ENCODE measurements at places on chromosomes 1 and 21. TPM values are rescaled to one million over a fixed set of nuclear protein-coding genes. Genes with fewer than 3 reads are reported as not detected.

NBPF14 gene
- 14.3 TPM for total RNA-seq

PROX1 gene
- total RNA-seq = 0.07 TPM

ST3GAL3 gene
- 2.2 TPM for total RNA-seq

PADI4 gene
- not detected for total RNA-seq

GNAI3 gene
- total RNA-seq = 5.9 TPM

NFIA gene
- total RNA-seq = 6.5 TPM

KCNK2 gene
- total RNA-seq = 0.22 TPM

FMO2 gene
- not detected for total RNA-seq

PODN gene
- not detected for total RNA-seq

LMOD1 gene
- not detected for total RNA-seq

TCHH gene
- total RNA-seq = 0.26 TPM

PDZK1IP1 gene
- total RNA-seq = 7.9 TPM

C1orf167 gene
- not detected for total RNA-seq

NECTIN4 gene
- total RNA-seq = 1.6 TPM

FCAMR gene
- 0.08 TPM for total RNA-seq

LCE2C gene
- not detected for total RNA-seq

DISP3 gene
- total RNA-seq = 0.21 TPM

PPOX gene
- total RNA-seq = 15.2 TPM

HES2 gene
- 3.1 TPM for total RNA-seq

CHODL gene
- not detected for total RNA-seq

PLCH2 gene
- total RNA-seq = 0.36 TPM

CFAP107 gene
- not detected for total RNA-seq

IL19 gene
- not detected for total RNA-seq

DMBX1 gene
- 1.1 TPM for total RNA-seq

KCNJ15 gene
- 0.26 TPM for total RNA-seq

WRAP73 gene
- total RNA-seq = 19.7 TPM

SLC2A5 gene
- 0.17 TPM for total RNA-seq

DAP3 gene
- 151 TPM for total RNA-seq

F3 gene
- total RNA-seq = 1.9 TPM

TNNT2 gene
- not detected for total RNA-seq

CD34 gene
- not detected for total RNA-seq

KCNA2 gene
- total RNA-seq = 0.04 TPM

NR1I3 gene
- not detected for total RNA-seq

ZBTB8OS gene
- 36.2 TPM for total RNA-seq

OR2L13 gene
- not detected for total RNA-seq

MMEL1 gene
- total RNA-seq = not detected

CFAP74 gene
- total RNA-seq = not detected

FCGR1A gene
- not detected for total RNA-seq
